ENCODE measurements at places on chromosomes 2 and 18.

- DNase-seq: peak; percentile 62
Measured at GRCh38 chr2:217356781-217357180, 496.9 kb upstream of the TNP1 start.

DNA sequence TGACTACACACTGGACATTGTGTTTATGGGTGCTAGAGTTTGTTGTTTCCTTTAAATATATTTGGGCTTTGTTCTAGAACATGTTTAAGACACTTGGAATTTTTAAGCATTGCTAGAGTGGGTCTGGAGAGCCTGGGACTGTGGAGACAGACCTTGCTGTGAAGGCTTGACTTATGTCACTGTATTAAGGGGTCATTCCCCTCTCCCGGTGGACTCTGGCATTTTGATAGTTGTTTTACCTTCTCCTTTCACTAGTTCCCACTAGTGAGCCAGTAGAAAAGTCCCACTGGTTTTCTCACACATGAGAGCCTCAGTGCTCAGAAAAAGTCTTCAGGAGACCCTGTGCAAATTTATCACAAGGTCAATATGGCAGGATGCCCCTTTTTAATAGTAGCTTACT lies 18.6 kb downstream of the ADNP2 start:
- DNase-seq: no peak

GRCh38 chr2:84223191-84223590 lies 235.9 kb downstream of the SUCLG1 start:
- no peak for DNase-seq

DNA sequence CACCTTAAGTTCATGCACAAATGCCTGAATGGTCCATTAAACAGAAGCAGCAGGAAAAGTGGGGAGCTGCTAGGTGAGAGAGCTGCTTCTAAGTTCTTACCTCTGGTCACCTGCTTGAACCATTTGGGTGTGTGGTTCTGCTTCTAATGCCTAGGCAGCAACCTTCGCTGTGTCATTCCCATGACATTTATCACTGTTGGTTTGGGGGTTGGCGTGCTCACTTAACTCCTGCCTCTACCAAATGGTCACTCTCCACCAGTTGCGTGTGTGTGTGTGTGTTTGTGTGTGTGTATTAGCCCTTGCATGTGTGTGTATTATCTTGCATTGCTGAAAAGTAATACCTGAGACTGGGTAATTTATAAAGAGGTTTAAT lies 56.2 kb downstream of the NCAPH start:
- DNase-seq: no peak

DNA sequence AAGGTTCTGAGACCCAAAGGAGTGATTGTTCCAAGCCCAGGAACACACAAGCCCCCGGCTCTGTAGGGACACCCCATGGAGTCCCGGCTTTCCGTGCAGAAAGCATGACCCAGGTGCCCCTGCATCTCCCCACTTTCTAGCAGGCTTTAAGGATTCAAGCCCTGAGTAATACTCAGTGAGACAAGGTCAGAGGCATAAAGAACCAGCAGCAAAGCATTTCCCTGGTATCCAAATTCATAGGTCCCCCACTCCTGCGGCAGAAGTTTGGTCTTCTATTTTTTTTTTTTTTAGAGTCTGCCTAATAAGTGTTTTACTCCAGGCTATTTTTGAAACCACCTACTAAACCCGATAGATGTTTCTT lies 16.3 kb downstream of the TSHZ1 start:
- no peak for DNase-seq

GRCh38 chr18:74288730-74289129 lies 3.0 kb downstream of the CYB5A start:
- peak; percentile 64 for DNase-seq

DNA sequence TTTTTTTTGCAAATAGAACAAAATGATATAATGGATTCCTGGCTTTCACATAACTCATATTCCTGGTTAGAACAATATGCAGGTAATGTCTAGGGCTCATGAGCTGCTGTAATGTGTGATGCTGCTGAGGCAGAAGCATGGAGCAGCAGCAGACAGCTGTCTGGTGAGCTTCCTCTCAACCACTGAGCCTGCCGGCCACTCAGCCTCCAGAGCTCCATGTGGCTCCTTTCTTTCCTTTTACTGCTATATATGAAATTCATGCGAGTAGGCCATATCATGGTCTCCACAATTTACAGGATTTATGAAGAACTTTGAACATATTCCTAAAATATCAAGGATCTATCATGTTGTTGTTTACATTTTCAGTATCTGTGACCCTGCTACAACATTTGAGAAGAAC lies 120.9 kb downstream of the MEP1B start:
- DNase-seq: no peak

DNA sequence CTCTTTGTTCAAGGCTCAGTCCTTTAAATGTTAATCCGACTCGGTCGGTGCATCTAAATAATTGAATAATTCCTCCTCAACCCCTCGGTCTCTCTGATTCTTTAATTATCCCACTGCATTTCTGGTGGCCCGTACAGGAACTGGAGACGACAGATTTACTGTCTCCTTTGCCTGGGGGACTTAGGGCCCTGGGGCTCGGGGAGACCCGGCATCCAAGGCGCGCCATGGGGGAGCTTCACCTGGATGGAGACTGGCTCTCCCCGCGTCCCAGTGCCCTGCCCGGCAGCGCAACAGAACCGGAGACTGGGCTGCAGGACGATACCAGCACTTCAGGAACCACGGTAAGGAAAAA lies 47.7 kb upstream of the SELENOI start:
- no peak for DNase-seq

DNA sequence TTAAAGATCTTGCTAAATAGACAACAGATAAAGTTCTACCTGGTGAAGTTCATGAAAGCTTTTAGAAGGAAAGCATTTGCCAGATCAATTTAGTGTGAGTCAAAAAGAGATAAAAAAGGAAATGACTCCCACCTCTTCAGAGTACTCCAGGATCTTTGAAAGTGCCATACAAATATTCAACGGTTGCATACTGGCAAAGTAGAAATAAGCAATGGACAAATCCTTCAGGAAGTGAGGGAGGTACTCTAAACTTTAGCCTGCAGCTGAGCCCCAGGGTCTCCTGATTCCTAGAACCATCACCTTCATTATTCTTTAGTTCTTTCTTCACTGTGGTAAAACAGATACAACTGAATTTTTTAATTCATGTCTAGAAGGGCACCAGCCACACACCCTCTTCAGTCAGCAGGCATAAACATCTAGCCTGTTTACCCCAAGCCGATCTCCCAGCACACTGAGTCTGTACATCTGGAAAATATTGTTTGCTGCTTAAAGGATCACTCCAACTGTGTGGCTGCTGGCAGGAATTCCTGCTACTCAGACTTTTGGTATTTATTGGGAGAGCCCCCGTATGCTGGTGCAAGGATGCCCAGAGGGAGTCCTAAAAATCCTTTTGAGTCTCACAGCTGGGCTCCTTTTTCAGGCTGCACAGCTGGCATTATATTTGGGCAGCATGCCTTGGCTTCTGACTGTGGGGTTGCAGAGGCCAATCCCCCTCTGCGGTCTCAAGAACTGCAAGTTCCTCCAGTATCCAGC lies 72.3 kb upstream of the SESTD1 start:
- DNase-seq: peak; percentile 89

DNA sequence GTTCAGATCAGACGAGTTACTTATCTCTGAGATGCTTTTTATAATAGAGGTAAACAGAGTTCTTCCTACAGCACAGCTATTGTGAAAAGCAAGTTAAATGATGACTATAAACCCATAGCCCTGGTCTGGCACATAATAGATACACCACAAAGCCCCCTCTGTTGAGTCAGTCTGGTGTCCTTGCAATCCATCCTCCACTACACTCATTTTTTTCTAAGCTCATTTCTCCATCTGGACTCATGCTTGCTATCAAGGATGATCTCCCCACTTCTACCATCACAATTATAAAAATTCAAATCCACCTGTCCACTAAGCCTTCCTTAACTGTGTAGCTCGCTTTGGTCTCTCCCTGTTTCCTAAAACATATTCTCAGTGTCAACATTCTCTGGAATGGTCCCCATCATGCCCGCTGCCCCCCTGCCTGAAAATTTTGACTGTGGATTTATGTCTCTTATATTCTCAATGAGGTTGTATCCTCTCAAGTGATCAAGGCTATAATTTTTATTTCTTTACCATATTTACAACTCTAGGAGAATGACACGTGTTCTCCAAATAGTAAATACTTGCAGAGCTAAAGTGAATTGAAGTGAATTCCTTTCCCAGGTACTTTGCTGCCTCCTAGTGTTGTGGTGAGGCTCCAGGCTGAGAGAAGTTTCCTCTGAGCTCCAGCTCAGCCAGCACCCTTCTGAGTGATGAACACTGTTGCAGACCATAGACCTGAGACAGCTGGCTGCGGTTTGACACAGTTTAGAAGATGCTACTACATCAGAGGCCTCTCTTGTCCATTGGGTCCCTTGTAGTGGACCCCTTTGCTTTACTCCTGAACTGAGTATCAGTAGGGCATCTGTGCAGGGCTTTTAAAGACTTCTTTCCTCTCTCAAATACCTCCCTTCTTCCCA lies 108.7 kb downstream of the DPP10 start:
- DNase-seq: no peak

GRCh38 chr2:159462201-159462785 lies 154.1 kb downstream of the BAZ2B start:
- DNase-seq: peak; percentile 2

GRCh38 chr2:137133225-137133624 lies 367.9 kb downstream of the THSD7B start:
- DNase-seq: no peak

Data from fibroblast of gingiva (primary cell).